ENCODE measurements at places on chromosomes 3 and 15.

DNA sequence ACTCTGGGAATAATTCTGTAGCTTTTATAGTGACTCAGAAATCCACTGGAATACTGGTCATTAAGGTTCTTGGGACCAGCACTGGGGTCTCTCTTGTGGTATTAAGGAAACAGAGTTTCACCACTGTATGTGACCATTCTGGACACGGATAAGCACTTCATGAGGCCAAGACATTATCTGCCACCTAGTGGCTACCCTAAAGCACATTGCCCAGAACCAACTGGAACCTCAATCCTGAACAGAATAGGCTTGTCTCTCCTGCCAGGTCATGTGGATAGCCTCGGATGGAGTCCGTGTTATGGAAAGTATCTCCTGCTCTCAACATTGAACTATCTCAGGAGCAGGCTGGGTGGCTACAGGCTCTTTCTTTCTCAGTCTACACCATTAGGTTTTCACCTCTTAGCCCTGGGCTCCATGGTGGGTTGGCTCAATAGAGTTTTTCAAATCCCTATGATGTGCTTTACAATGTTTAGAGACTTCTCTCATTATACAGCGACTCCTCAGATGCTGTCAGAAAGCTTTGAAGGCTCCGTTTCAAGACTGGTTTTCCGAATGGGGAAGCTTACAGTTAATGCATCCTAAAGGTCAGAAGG lies 167.6 kb upstream of the ST8SIA2 start:
- DNase-seq: no peak

DNA sequence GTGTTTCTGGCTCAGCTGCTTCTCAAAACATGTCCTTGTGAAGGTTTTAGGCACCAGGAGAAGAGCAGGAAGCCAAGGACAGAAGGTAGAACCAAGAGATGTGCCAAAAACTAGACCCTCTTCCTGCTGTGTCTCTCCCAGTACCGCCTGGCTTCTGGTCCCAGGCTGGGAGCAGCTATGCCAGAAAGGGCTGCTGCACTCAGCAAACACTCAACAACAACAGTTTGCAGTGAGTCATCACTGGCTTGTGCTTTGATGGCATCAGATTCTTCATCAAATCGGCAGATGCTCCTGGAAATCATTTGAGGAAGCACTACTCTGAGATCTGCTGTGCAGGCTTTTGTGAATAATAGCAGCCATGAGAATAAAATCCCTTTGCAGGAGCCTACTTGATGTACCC lies 63.2 kb downstream of the DGKG start:
- no peak for DNase-seq

- DNase-seq: no peak
Measured at GRCh38 chr3:138748190-138748589, 86.5 kb downstream of the PIK3CB start.

DNA sequence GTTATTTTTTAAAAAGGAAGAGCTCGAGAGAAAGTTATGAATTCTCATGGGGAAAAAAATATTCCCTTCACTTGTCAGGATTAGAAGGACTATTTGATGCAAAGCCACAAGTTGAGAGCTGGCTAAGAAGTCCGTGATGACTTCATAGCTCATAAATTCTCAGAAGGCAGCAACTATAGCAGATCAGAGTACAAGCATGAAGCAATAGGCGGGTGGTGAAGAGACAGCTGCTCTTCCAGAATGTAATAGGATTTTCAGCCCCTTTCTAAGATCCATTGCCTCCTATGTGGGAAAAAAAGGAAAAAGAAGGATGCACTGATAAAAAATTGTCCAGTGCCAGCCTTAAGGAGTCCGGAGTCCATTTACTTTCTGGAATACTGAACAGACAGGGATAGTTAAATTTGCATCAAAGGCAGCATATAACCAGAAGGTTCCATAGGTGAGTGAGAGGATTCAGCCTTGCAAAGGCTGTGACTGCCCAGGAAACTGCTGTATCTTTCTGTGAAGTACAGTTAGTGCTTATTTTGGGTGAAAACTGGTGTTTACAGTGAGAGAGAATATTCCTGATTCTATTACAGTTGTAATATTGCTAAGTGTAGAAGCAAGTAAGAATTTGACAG lies 929.5 kb upstream of the ALCAM start:
- no peak for DNase-seq

Measured in SIG-M5 (cell line).